Activated T-cell treated with anti-CD3 and anti-CD28 coated beads for 4 hours (primary cell): ENCODE measurements at places on chromosomes 1 and 21.

DNA sequence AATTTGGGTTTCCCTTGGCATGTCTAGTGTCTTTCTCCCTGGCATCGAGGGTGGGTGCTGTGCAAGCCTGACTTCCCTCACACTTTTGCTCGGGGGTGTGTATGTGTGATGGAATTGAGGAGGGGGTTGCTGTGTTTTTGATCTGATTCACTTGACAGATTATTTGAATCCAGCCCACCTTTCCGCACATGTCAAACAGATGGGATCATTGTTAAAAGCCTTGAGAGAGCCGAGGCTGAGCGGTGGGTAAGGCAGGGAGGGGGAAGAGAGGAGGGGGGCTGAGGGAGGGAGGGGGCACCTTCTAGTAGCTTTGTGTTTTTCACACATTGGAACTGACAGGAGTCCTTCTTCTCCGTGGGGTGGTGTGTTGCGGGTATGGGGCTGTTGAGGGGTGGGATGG, 90.0 kb downstream of the PAPPA2 start:
- DNase-seq: no peak

DNA sequence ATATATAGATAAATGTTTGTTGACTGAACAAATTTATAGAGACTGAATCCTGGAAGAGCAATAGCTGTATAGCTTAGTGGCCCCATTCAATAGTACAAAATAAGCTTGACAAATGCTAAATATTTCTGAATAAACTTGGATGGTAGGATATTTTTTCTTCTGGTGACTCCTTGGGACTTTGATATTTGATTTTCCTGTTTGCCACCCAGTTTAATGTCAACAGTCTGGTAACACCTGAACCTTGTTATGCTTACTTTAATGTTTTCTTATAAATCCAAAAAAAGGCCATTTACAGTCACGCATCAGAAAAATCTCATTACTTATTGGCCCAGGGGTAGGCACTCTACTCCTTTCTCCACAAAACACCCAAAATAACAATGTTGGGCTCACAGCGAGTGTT, 30.8 kb downstream of the WDR64 start:
- no peak for DNase-seq

GRCh38 chr21:36964827-36965719, 1.4 kb downstream of the HLCS start:
- DNase-seq: no peak

GRCh38 chr1:187626056-187626455, 797.3 kb downstream of the PLA2G4A start:
- no peak for DNase-seq
